ENCODE measurements at places on chromosomes 6 and 20. TPM values are rescaled to one million over a fixed set of nuclear protein-coding genes. Genes with fewer than 3 reads are reported as not detected.
A peak's percentile ranks its signal among the peaks of the same experiment; 100 is the strongest.

DNA sequence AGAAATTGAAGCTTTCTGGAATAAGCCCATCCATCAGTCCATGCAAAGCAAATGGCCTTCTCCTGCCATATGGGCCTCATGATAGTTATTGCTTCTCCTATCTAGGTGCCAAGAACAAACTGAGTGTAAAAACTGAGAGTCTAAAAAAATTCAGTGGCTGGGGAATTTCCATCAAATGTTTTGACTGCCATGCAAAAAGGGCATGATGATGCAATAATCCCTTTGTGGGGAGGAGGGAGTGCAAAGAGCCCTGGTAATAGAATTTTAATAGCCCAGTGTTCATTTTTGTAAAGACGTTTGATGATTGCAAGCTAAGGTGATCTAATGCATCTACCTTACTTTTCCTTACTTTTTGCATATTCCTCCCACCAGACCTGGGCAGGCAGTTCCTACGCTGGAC, 683.7 kb downstream of the EPM2A start:
- DNase-seq: no peak

C2 gene
- 1.9 TPM for polyA plus RNA-seq

CDSN gene
- not detected for polyA plus RNA-seq

- DNase-seq: no peak
Observed at GRCh38 chr20:44643596-44644229, 7.8 kb downstream of the ADA start.

- no peak for DNase-seq
Observed at GRCh38 chr20:48064929-48065328, 279.6 kb upstream of the SULF2 start.

LY6G6D gene
- polyA plus RNA-seq: not detected

- no peak for DNase-seq
Observed at GRCh38 chr6:36377594-36377993, 9.9 kb downstream of the ETV7 start.

DNA sequence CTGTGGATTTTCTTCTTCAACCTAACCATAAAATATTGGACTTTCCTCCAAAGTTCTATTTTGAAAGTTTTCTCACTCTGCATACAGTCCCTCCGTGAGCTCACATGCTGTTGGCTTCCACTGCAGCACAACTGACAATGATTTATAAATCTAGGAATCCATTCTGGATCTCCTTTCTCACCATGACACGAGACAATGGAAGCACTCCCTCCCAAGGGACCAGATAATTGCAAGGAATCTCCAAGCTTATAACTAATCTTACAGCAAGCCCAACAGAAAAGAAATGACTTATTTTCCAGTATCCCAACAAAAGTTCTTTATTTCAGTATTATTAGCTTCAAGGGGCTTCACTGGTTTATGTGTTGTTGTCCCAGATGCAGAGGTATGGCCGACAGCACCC, 729.0 kb downstream of the RFPL4B start:
- DNase-seq: no peak

DNA sequence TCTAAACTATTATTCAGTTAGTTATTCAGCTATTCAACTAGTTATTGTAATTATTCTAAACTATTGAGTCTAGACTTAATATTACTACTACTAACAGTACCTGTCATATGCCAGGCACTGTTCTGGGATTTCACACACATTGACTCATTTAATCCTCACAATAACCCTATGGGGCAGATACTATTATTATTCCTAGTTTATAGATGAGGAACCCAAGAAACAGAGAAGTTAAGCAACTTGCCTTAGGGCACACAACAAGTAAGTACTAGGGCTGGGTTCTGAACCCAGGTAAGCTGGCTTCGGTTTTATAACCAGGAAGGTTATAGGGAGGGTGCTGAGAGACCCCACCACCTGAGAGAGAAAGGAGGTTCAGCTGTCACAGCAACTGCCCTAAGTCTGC, 7.8 kb downstream of the TEAD3 start:
- no peak for DNase-seq

DNA sequence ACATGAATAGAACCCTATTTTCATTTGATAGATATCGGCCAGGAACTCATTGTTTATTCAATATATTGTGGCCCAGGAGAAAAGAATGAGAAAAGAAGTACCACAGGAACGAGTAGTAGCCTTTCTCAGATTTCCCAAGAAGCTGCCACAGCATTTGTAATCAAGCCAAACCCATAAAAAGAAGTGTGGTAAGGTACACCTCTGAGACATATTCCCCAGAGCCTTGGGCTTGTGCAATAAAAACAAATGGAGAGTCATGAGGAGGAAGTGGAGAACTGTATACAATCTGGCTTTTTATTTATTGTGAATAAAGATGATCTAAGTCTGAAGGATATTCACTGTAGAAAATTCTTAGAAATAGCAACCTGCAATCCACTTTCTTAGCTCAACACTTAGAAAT, 36.7 kb downstream of the KIF6 start:
- peak; percentile 13 for DNase-seq
